ENCODE measurements at places on chromosomes 12 and 14.

- no peak for DNase-seq
Measured at GRCh38 chr14:26332966-26333365, 264.9 kb downstream of the NOVA1 start.

GRCh38 chr12:97022536-97023230 is 115.6 kb downstream of the NEDD1 start:
- no peak for DNase-seq

GRCh38 chr12:51361161-51362016 is 14.9 kb upstream of the CELA1 start:
- no peak for DNase-seq

GRCh38 chr12:9367201-9367600 is 159.0 kb upstream of the PZP start:
- DNase-seq, result no peak

- no peak for DNase-seq
Measured at GRCh38 chr14:92780444-92781232, 13.5 kb upstream of the GOLGA5 start.

GRCh38 chr14:22657861-22658260 is 13.7 kb upstream of the OR6J1 start:
- DNase-seq, result no peak

DNA sequence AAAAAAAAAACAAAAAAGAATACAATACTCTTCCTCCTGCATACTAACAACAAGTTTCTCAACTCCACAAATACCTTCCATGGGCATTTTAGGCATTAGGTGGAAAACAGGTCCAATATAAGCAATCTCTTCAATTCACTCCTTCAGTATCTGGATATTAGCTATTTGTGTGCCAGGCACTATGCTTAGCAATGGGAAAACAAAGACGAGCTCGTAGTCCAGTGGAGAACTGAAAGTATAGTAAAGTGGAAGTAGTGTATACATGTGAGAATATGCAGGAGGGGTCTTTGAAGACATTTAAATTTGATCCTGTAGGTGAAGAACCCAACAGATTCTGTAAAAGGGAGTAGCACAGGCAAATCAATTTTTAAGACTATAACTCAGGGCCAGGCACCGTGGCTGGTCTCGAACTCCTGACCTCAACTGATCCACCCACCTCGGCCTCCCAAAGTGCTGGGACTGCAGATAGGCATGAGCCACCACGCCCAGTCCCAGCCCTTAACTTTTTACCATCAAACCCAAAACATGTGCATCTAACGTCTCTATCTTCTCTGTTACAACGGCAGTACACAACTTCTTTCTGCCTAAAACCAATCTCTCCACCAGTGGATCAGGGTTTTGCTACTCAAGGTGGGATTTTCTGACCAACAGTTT is 10.6 kb downstream of the HECTD1 start:
- DNase-seq, result no peak

GRCh38 chr12:78645956-78646355 is 218.6 kb upstream of the SYT1 start:
- DNase-seq, result no peak

GRCh38 chr14:71061458-71061857 is 154.2 kb downstream of the PCNX1 start:
- no peak for DNase-seq

DNA sequence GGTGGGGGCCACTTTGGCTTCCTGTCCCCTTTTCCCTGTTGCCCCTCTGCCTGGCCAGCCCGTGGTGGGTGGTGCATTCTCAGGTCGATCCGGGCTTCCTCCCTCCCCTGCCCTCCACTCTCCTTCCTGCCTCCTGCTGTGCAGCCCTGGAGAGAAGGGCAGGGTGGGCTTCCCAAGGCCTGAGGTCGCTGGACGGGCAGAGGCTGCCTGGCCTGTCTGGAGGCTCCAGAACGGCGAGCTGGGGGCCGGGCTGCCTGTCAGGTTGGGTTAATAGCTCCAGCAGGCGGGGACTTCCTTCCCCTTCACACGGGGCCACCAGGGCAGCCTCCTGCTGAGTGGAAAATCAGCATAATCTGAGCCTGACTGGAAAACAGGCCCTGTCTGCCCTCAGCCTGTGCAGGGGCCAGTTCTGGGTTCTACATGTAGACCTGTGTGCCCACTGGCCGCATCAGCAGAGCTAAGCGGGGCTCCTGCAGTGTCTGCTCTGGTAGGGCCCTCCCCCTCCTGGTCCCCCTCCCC is 11.3 kb downstream of the KIF26A start:
- DNase-seq, result no peak

- peak; percentile 66 for DNase-seq
Measured at GRCh38 chr14:96888593-96888992, 91.4 kb downstream of the VRK1 start.

DNA sequence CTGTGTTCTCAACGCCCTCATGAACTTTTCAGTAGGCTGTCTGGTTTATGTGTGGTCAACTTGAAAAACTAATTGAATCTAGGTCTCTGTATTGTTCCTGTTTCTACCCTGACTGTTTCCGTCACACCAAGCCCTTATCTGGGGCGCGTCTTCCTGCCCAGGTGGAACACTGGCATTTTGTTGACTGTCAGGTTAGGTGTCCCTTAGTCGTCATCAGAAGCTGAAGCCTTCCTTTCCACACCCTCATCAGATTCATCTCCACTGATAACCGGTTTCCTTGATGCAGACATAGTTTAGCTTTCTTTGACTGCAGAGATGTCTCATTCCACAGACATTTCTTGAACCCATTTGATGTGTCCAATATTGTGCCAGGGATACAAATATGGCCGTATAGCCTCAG is 96.5 kb downstream of the DUSP16 start:
- no peak for DNase-seq

GRCh38 chr12:49824416-49824815 is 3.8 kb downstream of the NCKAP5L start:
- no peak for DNase-seq

DNA sequence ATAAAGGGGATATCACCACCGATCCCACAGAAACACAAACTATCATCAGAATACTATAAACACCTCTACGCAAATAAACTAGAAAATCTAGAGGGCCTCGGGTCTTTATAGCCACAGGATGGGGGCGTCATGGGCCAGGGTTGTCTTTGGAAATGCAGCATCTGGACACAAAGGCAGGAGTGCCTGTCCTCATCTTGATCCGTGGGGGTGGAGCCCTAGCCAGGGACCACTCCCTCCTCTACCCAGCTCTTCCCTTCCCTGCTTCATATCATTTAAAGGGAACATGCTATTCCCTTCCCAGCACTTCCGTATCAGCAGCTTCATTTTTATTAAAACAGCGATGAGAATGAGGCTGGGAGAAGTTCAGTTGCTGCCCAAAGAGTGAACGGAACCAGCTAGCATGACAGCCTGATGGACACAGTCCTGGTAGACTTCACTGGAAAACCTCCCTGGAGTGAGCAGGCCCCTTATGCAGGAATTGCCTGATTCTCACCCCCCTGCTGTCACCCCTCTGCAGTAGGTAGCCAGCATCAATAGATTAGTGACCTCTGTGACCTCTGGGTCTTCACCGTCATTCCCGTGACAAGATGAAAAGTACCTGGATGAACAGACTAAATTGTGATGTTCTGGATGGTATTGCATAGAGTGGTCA is 251.4 kb upstream of the RGS6 start:
- DNase-seq, result no peak

- no peak for DNase-seq
Measured at GRCh38 chr12:54229624-54230212, 40.9 kb upstream of the SMUG1 start.

DNA sequence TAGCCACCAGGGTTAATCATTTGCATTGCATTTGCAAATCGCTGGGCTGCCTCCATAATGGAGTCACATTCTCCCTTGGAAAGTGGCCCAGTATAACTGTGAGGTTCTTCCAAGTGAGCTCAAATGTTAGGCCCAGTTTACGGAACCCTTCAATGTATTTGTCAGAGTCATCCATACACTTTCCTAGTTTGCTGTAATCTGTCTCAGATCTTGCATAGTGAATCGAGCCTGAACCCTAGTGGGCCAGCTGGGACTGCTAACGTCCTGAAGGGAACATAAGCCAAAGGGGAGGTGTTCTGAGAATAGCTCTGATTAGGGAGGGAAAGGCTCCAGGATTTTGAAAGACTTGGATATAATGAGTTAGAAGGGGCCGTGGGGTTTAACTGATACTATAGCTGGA is 406.3 kb downstream of the SLC6A15 start:
- DNase-seq, result no peak

- DNase-seq, result no peak
Measured at GRCh38 chr12:88922816-88923215, 342.5 kb upstream of the KITLG start.

- DNase-seq, result no peak
Measured at GRCh38 chr12:1474574-1475153, 119.7 kb downstream of the FBXL14 start.

GRCh38 chr12:39365364-39366001 is 77.4 kb downstream of the KIF21A start:
- DNase-seq, result no peak

DNA sequence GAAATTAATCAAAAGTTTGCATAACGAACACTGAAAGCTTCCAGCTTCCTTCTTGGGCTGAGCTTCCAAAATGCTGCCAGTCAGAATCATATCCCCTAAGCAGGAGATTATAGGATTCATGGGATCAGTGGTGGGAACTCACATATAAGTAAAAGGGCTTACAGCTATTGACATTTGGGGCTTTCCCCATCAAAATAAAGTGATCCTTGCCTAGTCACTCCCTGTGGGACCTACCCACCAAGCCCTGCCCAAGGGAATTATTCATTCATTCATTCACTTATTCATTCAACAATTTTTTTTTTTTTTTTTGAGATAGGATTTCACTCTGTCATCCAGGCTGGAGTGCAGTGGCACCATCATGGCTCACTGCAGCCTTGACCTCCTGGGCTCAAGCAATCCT is 47.5 kb upstream of the NR1H4 start:
- no peak for DNase-seq

GRCh38 chr12:4829161-4829792 is 80.4 kb upstream of the KCNA1 start:
- DNase-seq, result no peak

DNA sequence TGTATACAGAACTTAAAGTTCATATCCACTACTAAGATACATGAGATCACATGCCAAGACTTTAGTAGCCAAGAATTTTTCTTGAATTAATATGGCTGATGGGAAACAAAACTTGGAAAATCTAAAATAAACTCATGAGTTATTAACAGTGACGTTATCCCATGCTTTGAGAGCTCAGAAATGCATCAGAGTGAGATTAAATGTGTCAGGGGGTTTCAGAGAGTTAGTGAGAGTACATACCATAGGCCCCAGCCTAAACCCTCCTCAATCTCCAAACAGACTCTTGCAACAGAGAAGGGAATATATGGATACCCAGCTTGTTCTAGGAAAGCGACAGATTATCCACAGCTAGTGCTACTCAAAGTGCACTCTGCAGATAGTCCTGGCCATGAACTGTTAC is 19.3 kb downstream of the SLC35F4 start:
- no peak for DNase-seq

DNA sequence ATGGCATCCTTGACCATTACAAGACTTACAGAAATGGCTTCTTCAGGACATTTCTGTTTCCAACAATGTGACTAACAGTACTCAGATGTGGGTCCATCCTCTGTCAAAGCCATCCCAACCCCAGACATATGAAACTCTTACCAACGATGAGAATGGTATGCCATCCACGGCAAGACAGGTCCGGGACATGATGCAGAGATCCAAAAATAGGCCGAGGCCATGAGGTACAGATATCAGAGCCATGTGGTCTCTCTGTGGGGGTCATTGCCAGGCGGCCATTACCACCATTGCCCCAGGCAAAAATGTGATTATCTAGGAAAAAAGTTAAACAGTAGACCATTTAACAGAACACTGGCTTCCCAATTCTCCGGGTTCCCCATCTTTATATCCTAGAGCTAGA is 27.5 kb downstream of the ZC2HC1C start:
- DNase-seq, result no peak

GRCh38 chr12:59874781-59875180 is 279.0 kb downstream of the SLC16A7 start:
- no peak for DNase-seq

DNA sequence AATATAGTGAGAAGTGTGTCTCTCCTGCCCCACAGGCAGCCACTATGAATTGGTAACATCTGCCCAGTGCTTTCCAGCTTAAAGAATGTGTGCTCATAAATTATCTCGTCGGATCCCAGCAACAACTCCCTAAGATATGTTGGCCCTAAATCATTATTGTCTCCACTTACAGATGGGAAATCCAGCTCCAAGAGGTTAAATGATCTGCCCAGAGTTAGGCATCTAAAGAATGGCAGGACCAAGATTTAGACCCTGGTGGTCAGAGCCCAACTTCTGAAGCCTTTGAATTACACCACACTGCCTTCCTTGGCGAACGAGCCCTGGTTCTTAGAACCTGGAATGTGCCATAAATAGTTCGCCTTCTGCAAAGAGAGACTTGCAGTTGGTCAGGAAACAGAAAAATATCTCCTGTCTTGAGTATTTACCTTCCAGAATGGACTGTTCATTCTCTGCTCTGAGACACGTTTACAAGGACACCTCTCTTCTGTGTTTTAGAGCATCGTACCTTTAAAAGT is 20.1 kb upstream of the PLEK2 start:
- no peak for DNase-seq

DNA sequence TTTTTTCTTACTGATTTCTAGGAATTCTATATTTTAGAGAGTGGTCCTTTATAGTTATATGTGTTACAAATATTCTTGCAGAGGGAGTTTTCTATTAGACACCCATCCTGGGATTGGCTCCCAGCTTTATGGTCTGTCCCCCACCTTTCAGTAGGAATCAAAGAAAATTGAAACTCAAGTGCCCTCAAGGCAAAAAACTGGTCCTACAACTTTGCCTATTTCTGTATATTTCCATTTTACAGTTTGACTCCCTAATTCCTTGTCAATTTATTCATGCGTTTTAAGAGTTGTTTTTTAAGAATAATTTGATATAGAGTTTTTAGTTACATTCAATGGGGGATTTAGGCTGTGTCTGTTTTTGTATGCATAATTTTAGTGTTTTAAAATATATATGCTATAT is 208.9 kb downstream of the SYNE2 start:
- DNase-seq, result no peak

DNA sequence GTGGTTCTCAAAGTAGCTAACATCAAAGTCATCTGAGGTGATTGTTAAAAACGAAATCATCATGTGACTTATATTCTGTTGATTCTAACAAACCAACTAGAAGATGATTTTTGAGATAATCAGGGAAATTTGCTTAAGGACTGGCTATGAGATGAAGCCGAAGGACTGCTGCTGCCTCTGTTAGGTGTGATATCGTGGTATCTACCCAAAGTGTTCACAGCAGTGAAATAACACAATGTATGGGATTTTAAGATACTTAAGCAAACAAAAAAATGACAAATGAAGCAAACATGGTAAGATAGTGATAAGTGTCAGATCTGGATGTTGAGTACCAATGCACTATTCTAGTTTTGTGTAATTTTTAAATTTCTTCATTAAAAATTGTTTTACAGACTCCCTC is 59.1 kb downstream of the GXYLT1 start:
- no peak for DNase-seq
